Psoas muscle (tissue), 8 donors: ENCODE measurements at places on chromosomes 1 and 21. TPM values are rescaled to one million over a fixed set of nuclear protein-coding genes. Genes with fewer than 3 reads are reported as not detected.

The CAMK1G gene
- not detected for total RNA-seq

The KCNH1 gene
- total RNA-seq, result 0.21 TPM

The FAM43B gene
- total RNA-seq, result 1.2 TPM

The S100A8 gene
- 26.0 TPM for total RNA-seq

The RNU1-4 gene
- total RNA-seq, result 5,208 TPM

The CKS1B gene
- 5.5 TPM for total RNA-seq

The SPATA21 gene
- not detected for total RNA-seq
